ENCODE measurements at places on chromosomes 2 and 18. TPM values are rescaled to one million over a fixed set of nuclear protein-coding genes. Genes with fewer than 3 reads are reported as not detected.

- peak; percentile 36 for DNase-seq
These were observed at the start of gene SCN7A for GRCh38 chr2:166494140-166494624. SCN7A (minus strand) TSS chr2:166494249; CDS start chr2:166477696, 16,553 bp downstream.

PID1 gene
- not detected for total RNA-seq

GRCh38 chr18:69064063-69064462, 266.2 kb downstream of the CCDC102B start:
- no peak for DNase-seq

CYP27A1 gene
- total RNA-seq = 0.12 TPM

- peak; percentile 73 for DNase-seq
These were observed 53.0 kb downstream of the ASXL2 start for GRCh38 chr2:25825238-25825637.
